ENCODE measurements at places on chromosomes 2 and 18.

- DNase-seq = no peak
Observed at GRCh38 chr2:26002632-26003310, 20.5 kb upstream of the KIF3C start.

GRCh38 chr2:115389024-115389423 is 946.6 kb downstream of the DPP10 start:
- no peak for DNase-seq

DNA sequence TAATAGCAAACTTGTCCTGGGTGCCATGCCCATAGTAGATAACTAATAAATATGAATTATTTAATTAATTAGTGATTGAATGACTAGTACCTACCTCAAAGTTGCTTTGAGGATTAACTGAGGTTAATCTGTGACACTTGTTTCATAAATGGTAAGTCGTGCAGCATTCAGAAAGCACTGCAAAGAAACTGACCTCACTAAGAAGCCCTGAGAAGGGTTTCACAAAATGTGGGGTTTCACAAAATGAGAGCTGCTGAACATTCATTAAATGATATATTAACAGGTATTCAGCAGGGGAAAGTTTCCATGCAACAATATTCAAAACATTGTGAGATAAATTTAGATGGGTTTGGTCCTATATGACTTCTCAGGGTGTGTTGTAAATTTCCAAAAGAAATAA is 236.2 kb downstream of the OSR1 start:
- DNase-seq = no peak

DNA sequence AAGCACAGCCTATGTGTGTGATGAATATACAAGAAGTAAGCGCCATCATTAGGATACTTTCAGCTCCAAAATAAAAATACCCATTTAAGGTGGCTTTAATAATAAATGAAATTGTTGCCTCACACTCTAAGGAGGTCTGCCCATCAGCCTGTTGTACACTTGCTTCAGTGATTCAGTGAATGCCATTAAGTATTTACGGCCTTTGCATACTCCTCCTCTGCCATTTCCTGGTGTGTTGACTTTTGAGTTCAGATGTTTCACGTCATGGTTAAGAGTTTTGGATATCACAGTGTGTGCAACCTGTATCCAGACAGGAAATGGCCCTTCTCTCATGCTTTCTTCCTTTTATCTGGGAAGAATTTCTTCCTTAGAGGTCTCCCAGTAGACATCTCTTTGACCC is 38.6 kb upstream of the SNORC start:
- DNase-seq = no peak

GRCh38 chr2:64698668-64699444 is 45.1 kb upstream of the SERTAD2 start:
- no peak for DNase-seq
